ENCODE measurements at places on chromosomes 3 and 15. TPM values are rescaled to one million over a fixed set of nuclear protein-coding genes. Genes with fewer than 3 reads are reported as not detected.

The HCN4 gene
- polyA plus RNA-seq = 0.35 TPM

The SEMA5B gene
- polyA plus RNA-seq = 4.3 TPM

The JMJD7 gene
- 13.8 TPM for polyA plus RNA-seq

The CHST2 gene
- polyA plus RNA-seq = 2.8 TPM

The ZBED2 gene
- polyA plus RNA-seq = not detected

The PIGZ gene
- polyA plus RNA-seq = 2.9 TPM

The DAZL gene
- polyA plus RNA-seq = not detected

The EPHB1 gene
- 0.10 TPM for polyA plus RNA-seq

The SLC38A3 gene
- 0.30 TPM for polyA plus RNA-seq

The CCR9 gene
- polyA plus RNA-seq = not detected

The RTF1 gene
- 49.5 TPM for polyA plus RNA-seq

GRCh38 chr15:52801748-52802085 is 11.6 kb upstream of the ONECUT1 start:
- DNase-seq = no peak

- no peak for DNase-seq
Measured at GRCh38 chr3:82129221-82129801, 367.9 kb upstream of the GBE1 start.

- DNase-seq = no peak
Measured at GRCh38 chr15:101244036-101244781, 7.6 kb downstream of the CHSY1 start.

DNA sequence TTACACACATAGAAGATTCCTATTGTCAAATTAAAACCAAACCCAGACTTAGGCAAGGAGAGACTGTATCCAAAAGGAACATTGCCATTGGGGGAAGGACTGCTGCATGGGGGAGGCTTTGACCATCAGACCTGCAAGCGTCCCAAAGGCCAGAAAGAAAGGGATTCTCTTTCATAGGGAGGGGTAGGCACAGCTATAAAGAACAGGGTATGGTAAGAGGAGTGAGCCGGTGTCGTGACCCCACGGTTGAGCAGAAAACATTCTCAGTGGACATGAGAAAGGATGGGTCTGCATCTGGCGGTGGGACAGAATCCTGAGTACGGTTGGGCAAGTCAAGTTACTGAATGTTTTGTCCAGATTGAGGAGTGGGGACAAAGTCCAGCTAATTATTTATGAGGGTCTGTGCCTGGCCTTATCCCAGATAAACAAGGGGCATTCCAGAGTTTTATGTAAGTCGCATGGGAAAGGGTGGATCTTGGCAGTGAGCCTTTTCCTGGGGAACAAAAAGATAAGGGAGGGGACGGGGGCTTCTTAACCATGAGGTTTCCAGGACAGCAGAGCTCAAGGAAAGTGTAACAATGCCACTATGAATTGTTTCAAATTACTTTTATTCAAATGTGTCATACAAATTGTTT is 357.8 kb downstream of the OCA2 start:
- no peak for DNase-seq

GRCh38 chr3:127886956-127887231 is 28.1 kb upstream of the KBTBD12 start:
- no peak for DNase-seq

DNA sequence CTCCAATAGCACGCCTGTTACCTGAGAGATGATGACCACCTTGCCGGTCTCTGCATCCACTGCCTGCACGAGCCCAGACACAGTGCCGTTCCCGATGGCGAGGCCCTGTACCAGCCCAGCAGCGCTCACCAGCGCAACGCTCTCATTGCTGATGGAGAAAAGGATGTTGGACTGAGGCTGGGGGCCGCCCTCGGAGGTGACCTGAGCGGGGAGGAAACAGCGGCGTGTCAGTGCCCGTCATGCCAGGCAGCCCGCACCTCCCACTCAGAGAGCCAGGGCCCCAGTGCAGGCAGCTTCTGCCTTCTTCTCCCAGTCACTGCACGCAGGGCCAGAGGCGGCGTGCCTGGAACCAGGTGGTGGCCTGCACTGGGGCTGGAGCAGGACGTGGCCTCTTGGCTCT is 80.3 kb downstream of the NUP210 start:
- DNase-seq = no peak

DNA sequence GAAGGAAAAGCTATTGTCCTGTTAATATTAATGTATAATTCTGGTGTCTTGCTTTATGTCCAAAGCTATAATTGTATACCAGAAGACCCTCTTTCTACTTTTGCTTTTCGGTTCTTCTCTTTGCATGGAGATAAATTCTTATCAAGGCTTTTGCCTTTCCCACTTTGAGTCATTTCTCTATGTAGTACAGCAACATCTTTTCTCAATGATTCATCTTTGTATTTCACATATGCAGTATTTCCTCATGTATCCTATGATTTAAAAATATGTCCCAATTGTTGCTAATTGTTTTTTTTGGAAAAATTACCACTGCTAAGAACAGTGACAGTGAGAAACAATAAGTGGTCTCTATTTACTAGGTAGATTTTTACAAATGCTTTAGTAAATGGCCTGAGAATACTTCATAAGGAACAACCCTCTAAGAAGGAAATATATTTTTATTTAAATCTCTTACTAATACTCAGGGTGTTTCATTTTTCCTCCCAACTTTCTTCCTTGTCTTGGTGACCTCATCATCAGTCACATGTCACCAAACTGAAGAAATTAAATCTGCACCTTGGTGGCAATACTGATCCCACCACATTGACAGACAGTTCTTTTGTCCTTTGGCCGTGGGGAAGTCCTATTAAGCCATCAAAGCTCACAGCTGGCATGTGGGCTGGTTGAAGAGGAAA is 290.6 kb downstream of the SATB1 start:
- no peak for DNase-seq

GRCh38 chr3:124295362-124295761 is 303.4 kb upstream of the ROPN1 start:
- no peak for DNase-seq

DNA sequence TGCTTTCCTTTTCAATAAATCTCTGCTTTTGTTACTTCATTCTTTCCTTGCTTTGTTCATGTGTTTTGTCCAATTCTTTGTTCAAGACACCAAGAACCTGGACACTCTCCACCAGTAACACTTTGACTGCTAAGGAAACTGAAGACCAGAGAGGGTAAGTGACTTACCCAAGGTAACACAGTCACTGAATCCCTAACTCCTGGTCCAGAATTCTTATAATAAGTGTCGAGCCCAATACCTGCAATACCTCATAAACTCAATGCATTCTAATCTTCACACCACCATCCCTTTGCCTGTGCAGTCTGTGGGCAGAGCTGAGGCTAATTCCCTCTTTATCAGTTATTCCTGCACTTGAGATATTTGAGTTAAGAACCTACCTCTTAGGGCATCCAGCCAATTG is 237.8 kb downstream of the UACA start:
- no peak for DNase-seq

DNA sequence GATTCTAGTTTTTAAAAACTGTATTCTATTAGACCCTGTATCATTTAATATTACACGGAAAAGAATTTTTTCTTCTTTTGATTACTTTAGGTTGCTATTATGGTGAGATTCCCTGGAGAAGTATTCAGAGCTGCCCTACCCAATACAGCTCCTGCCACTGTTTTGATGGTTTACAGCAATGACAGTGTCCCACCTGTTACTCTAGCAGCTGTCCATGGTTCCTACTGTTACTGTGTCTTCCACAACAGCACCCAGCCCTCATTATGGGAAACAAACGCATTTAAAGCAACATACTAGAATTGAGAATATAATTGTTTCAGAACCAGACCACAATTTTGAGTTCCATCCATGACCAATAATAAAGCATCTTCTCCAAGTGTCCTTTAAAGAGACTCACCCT is 450.7 kb downstream of the SHQ1 start:
- no peak for DNase-seq

DNA sequence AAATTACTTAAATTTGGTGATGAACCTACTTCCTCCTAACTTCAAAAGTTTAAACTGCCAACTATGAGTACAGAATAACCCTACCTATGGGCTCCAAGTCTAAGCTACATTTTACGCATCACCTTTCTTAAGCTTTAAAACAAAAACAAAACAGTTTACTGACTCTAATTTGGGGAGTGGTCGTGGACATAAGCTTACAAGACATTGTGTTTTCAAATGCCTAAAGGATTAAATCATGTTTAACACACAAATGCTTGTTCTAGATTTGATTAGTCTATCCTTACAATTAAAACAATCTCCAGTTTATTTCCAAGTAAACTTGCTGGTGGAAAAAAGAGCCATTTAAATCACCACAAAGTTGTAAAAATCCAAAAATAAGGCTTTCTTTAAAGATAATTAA is 62.2 kb downstream of the UACA start:
- no peak for DNase-seq

DNA sequence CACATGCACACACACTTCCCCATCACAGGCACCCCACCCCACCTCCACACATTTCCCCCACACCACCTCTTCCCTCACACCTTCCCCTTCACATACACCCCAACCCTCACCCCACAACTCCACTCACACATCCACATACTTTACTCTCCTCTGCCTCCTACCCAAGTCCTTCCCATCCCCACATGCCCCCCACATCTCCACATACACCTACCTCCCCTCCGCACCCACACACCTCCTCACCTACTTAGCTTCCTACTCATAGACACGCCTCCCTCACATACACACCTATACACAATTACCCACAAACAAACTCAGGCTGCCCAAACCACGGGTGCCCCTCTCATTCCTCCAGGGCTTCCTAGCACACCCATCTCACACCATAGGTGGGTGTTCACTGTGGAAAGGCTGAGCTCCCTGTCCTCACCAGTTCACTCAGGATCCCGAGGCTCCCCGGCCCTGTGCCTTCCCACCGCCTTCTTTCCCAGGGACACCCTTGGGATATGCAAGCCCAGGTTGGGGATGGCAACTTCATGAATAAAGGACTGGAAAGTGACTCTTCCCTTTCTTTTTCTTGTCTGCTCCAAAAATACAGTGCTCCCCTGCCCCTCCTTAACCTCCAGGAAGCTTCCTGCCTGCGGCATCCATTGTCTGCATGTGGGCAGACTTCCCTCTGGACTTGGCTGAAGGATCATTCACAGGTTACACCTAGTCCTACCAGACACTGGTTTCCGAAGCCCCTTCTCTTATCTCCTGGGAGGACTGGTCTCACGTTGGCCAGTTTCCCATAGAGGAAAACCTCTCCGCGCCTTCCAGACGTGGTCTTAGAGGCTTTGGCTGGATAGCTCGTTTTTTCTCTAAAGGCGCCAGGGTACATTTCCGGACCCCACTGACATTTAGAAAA is 61.5 kb downstream of the SLCO2A1 start:
- DNase-seq = no peak

DNA sequence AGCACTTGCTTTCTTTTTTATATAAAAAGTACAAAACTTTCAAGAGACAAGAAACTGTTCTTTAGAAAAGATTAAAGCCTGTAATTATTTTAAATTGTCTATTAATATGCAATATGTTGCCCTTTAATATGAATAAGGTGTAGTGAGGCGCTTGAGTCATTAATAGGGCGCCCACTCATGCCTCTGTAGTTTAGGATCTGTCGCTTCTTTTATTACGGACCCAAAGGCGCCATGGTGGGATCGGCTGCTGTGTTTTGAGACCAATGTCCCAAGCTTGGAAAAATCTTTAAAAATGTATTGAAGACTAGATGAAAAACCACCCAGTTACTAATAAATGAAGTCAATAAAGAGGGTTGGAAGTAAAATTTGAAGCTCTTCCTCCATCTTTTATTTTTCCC is 259.5 kb upstream of the MEIS2 start:
- no peak for DNase-seq

GRCh38 chr3:65888980-65889706 is 149.6 kb downstream of the MAGI1 start:
- peak; percentile 52 for DNase-seq

GRCh38 chr15:39393575-39394335 is 187.1 kb upstream of the THBS1 start:
- DNase-seq = no peak

DNA sequence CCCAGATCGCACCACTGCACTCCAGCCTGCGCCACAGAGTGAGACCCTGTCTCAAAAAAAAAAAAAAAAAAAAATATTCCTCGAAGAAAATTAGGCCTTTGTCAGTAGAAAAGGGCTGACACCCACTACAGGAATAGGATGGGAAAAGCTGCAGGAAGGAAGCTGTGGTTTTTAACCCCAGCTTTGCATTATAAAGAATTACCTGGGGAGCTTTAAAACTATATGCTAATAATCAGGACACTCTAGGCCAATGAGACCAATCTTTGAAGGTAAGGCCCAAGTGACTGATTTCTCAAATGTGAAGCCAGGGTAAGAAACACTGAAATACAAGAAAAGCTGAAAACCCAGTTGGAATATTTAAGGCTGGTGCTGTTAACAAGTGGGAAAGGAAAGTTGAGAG is 74.3 kb downstream of the RBPMS2 start:
- DNase-seq = no peak

- no peak for DNase-seq
Measured at GRCh38 chr15:28909958-28910500, 24.3 kb downstream of the APBA2 start.

DNA sequence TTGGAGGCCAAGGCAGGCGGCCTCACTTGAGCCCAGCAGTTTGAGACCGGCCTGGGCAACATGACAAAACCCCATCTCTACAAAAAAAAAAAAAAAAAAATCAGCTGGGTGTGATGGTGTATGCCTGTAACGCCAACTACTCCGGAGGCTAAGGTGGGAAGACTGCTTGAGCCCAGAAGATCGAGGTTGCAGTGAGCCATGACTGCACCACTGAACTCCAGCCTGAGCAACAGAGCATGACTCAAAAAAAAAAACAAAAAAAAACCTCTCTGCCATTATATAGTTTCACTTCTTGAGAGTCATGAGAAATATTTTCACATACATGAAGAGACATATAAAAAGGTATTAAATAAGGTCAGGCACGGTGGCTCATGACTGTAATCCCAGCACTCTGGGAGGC is 45.9 kb upstream of the CP start:
- DNase-seq = no peak

GRCh38 chr3:148092624-148093347 is 604.9 kb upstream of the AGTR1 start:
- DNase-seq = no peak

DNA sequence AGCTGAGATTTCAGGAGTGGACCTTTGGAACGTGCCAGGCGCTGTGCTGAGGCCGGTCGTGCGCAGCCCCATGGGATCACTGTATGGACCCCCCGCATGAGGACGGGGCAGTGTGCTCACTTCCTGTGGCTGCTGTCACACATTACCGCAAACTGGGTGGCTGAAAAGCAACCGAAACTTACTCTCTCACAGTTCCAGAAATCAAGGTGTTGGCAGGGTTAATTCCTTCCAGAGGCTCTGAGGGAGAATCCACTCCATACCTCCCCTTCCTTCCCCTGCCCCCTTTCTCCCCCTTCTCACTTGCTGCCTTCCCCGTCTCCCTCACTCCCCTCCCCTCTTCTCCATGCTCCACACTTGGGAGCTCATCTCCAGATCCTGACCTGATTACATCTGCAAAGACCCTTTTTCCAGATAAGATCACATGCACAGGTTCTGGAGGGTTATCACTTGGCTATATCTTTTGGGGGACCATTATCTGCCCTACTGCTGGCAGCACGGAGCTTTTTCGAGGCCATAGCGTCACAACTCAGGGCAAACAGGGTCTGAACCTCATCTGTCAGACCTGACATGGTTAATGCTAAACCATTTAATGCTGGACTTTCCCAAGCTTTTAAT is 41.2 kb downstream of the KLF13 start:
- no peak for DNase-seq

- no peak for DNase-seq
Measured at GRCh38 chr15:32036971-32037370, 6.7 kb downstream of the CHRNA7 start.

GRCh38 chr3:67856718-67857117 is 202.3 kb upstream of the SUCLG2 start:
- DNase-seq = no peak

- DNase-seq = no peak
Measured at GRCh38 chr3:177421481-177421785, 224.2 kb upstream of the TBL1XR1 start.

- DNase-seq = no peak
Measured at GRCh38 chr15:23760024-23760423, 72.9 kb upstream of the NDN start.
